ENCODE measurements at places on chromosomes 7 and 10.

DNA sequence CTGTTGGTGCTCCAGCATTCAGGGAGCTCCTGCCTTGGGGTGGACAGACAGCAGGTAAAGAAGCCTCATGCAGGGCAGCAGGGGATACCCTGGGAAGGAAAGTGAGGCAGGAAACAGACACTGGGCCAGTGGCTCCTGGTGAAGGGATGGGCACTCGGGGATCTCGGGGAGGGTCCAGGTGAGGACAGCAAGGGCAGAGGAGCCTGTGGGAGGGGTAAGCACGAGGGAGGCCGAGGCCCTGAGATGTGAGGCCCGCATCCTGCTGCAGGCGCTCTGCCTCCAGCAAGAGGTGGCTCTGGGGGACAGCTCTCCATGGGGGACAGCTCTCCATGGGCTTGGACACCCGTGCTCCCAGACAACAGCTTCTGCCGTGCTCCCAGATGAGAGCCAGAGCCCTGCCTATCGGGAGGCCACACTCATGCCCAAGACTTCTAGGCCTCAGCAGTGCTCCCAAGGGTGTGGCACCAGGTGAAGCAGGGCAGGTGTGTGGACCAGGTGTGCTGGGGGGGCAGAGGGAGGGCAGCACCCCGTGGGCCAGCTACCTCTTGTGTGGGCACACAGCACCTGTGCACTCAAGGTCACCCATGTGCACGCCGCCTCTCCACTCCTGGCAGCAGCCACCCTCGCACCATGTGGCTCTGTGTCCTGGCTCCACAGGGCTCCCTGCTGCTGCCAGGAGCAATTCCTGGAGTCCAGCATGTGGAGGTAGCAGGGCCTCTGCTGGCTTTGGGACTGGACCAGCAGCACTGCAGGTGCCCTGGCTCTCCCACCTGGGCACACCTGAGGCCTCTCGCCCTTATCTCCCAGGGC is 93.6 kb upstream of the INSIG1 start:
- no peak for DNase-seq

GRCh38 chr10:62560201-62560819 is 186.1 kb downstream of the ZNF365 start:
- no peak for DNase-seq

DNA sequence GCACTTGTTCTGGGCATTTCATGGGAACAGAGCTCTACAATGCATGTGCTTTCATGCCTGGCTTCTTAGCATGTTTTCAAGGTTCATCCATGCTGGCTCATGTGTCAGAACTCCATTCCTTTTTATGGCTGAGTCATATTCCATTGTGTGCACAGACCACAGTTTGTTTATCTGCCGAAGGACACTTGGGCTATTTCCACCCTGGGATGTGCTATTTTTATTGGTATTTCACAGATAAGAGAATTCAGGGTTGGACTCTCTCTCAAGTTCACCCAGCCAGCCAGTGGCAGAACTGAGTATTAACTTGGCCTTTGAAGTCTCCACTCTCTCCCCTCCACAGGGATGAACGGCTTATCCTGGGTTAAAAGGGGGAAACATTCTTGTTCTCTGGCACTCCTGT is 190.7 kb upstream of the GPR26 start:
- no peak for DNase-seq

DNA sequence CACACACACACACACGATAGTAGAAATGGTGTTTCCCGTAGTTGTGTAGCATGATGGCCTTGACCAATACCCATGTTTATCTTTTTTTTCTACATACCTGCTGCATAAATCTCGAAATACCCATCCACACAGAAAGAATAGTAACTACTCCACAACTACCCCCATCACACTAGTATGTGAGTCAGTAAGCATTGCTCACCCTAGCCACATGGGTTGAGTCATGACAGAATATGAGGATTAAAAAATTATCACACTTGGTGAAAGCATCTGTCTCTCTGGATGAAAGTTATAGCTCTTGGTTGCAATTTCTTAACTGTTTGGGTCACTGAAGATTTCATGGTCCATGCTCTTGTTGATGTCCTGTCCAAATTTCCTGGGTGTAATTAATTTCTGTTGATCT is 103.4 kb upstream of the MDFIC start:
- no peak for DNase-seq

DNA sequence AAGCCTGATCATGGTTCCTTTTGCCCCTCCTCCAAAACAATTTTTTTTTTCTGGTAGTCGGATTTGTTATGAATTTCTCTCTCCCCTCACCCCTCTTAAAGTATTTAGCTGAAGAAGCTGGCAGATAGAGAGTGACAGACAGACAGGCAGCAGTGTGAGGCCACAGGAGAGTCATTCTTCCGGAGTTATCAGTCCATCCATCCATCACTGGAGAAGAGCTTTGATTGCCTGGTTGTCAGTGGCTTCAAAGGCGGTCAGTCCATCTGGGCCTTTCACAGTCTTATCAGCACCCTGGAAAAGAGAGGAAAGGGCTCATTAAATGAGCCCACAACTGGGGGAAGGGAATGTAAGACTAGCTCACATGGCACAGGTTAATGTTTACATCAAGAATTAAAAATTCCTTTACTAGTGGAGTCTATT is 47.4 kb downstream of the MTPN start:
- no peak for DNase-seq

- no peak for DNase-seq
Measured at GRCh38 chr10:49593564-49593875, 16.6 kb upstream of the SLC18A3 start.

DNA sequence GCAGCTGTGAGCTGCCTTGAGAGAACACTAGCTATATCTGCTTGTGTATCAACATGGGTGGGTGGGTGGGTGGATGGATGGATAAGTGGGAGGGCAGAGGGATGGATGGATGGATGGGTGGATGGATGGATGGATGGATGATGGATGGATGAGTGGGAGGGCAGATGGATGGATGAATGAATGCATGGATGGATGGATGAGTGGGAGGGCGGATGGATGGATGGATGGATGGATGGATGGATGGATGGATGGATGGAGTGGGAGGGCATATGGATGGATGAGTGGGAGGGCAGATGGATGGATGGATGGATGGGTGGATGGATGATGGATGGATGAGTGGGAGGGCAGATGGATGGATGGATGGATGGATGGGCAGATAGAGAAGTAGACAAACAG is 76.1 kb downstream of the MKI67 start:
- no peak for DNase-seq

DNA sequence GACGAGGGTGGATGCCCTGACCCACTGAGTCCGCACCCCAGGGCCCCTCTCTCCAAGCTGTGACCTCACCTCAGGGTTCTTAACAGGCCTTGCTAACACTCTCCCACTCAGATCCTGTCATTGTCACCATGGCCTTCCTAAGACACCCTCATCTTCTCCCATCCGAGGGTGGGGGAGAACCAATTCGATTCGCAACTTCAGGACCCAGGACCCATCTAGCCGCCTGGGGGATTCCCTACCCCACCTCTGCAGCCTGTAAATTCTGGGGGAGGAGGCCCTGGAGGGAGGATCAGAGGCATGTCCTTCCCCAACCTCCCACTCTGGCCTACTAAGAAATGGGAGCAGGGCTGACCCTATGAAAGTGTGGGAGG is 17.4 kb downstream of the TRIM8 start:
- no peak for DNase-seq

DNA sequence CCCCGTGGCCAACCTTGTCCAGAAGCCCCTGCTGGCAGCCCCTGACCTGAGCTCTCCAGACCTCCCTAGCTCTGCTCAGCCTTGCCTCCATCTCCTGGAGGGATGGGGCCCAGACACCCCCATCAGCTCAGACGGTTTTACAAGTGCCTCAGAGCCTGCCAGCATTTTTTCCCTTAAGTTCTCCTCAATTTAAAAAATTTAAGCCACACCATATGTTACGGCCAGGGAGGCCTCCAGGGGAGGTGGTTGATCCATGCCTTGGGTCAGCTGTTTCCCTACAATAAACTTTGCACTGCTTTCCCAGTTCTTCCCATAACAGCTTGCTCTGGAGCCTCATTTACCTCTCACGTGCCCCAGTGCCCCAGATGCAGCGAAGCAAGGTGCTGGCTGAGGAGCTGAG is 143.5 kb downstream of the RGS10 start:
- DNase-seq = no peak

- DNase-seq = no peak
Measured at GRCh38 chr10:49478819-49479218, 60.1 kb downstream of the ERCC6 start.

GRCh38 chr10:31705136-31705535 is 223.5 kb downstream of the ARHGAP12 start:
- DNase-seq = no peak

DNA sequence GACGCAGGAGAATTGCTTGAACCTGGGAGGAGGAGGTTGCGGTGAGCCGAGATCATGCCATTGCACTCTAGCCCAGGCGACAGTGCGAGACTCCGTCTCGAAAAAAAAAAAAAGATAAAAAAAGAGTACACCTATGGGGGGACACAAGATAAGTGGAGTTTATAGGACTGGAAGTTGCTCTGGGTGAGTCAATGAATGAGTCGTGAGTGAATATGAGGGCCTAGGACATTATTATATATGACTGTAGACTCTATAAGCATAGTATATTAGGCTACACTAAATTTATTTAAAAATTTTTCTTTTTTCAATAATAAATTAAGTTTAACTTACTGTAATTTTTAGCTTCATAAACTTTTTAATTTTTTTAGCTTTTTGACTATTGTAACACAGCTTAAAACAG is 19.4 kb upstream of the SGCE start:
- no peak for DNase-seq

DNA sequence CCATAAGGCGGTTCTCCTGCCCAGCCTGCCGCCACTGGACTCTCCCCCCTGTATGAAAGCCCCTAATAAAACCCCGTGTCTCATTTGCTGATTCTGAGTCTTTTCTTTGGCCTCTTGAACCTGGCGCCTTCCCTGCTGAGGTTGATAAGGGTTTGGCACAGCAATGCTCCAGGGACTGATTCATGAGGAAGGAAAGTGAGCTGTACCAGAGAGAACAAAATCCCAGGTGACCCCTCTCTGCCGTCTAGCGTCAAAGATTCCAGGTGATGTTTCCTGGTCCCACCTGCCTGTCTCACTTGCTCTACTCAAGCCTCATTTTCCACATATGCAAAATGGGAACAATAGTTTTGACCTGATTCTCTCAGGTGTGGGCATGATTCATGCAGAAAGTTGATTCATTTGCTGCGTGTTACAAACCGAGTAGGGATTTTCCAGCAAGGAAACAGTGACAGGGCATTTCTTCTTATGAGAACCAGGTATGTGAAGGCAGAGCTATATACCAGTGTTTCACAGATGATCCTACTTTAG is 730.6 kb upstream of the IGFBP3 start:
- DNase-seq = no peak

GRCh38 chr7:51025668-51026067 is 243.0 kb upstream of the GRB10 start:
- no peak for DNase-seq

DNA sequence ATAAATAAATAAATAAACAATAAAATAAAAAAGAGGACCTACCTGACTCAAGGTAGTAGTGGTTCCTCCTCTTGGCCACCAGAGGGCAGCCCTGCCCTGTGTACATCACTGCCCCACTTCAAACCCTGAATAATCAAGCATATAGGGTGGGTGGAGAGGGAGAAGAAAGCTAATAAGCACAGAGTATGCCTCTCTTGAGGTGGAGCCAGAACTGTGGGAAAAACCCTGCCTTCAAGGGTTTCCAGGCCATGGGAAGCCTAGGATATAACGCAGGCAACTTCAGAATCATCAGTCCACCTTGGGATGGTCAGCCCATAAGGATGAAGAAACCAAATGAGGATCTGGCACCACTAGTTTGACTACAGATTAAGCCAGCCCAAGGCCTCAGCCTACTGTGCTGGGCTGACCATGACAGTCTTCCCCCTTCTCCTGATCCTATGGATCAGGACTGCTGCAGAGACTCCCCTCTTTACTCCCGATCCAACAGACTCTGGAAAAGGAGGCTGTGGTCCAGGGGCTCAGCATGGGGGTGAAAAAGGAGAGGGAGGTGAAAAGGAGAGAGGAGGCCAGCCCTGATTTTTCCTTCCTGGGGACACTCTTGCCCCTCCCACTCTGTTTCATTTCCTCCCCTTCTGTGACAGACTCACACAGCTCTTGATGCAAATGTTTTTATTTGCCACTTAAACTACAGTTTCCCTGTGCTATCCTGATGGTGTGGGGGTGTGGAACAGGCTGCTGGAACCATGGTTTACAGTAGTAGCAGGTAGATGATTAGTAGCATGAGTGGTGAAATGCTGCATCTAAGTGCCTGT is 10.1 kb downstream of the AVPI1 start:
- no peak for DNase-seq

DNA sequence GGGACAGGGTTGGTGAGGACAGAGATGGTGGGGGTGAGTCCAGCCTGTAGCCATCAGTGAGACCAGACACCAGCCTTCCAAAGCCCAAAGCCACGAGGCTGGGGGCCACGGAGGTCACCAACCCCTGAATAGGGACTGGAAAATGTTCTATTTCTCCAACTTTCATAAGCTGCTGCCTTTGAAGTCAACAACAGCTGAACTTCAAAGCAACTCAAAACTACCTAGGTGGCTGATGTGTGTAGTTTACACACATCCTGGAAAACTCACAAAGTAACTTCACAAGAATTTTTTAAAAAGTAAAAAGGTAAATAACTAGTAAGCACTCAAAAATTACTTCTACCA is 88.8 kb downstream of the CHST15 start:
- DNase-seq = no peak

DNA sequence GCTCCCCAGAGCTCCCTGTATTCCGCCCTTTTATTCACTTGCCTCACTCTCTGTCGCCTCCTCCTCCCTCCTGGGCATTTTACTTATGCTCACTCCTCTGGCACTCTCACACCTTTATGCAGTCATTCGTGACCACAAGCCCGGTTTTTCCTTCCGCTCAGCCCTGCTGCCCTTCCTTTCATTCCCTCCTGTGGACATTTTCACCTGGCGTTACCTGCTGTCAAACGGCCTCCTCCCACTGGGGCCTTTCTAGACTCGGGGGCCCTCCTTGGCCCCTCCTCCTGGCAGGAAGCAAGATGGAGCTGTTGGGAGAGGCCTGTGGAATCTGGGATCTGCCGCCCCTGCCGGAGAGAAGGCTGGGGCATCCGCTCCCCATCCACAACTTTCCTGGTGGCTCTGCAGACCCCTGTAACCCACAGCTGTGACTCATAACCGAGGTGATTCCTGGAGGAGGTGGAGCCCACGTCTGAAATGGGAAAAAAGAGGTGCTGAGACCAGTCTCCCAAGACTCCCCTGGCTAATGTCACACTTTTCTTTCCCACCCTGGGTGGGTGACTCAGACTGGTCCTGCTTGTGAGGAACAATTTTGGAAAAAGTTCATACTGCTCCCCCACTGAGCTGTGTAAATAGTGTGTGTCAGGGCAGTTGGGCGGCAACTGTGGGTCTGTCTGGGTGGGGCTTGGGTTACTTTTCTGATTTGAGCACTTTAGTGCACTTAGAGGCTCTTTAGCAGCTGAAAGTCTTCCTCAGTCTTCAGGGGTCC is 1.2 kb downstream of the VCL start:
- no peak for DNase-seq

- no peak for DNase-seq
Measured at GRCh38 chr7:115851291-115851690, 179.3 kb downstream of the TFEC start.

DNA sequence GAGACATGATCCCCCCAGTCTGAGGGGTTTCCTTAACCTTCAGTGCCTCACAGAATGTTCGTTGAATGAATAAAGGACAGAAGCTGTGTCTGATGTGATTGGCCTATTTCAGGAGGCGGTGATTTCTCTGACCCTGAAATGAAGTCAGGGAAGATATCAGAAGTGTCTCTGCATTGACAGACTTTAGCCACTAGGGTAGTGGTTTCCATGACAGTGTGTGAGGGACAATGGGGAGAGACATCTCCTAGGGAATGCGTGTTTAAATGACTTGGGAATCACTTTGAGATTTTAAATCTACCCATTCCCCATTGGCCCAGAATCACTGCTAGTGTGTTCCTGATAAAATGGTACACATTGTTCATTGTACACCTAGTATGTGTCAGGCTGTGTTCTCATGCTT is 132.0 kb downstream of the CFAP58 start:
- DNase-seq = no peak

Measured in stimulated activated CD8-positive, alpha-beta memory T cell treated with anti-CD3 and anti-CD28 coated beads, Interleukin-2, amount 100 ng/mL, for 48 hours (primary cell).